ENCODE measurements at places on chromosomes 12 and 14.
A peak's percentile ranks its signal among the peaks of the same experiment; 100 is the strongest.

DNA sequence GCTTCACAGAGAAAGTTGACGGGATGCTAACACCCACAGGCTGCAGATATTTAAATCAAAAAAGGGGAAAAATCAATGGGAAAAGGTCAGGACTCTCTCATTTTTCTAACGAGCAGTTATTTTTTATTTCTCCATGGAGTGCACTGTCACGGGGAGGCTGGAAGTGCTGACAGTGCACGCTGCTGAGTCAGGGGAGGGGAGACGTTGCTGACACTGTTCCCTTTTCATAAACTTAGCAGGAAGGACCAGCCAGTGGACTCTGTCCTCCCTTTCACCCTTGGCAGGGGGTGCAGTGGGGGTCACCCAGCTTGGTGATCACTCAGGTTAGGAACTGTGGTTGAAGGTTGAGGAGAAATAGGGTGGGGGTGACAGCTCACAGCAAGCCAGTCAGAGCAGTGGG is 65.6 kb upstream of the FUT8 start:
- no peak for DNase-seq

DNA sequence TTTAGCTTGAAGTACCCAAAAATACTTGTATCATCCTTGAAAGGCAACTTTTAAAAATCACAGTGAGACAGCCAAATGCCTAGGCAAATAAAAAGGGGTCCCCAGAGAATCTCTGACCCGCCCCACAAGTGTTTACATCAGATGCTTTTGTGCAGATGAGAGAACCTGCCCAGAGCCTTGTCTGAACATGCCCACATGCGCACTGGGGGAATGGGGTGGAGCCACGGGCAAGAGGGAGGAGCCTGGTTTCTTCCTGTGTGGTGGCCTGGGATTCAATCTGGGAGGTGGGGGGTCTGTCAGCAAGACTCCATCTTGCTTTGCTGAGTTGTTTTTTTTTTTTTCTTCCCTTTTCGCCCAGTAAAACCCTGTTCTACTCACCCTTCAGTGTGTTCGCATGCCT is 381.7 kb upstream of the CCDC196 start:
- DNase-seq = no peak

DNA sequence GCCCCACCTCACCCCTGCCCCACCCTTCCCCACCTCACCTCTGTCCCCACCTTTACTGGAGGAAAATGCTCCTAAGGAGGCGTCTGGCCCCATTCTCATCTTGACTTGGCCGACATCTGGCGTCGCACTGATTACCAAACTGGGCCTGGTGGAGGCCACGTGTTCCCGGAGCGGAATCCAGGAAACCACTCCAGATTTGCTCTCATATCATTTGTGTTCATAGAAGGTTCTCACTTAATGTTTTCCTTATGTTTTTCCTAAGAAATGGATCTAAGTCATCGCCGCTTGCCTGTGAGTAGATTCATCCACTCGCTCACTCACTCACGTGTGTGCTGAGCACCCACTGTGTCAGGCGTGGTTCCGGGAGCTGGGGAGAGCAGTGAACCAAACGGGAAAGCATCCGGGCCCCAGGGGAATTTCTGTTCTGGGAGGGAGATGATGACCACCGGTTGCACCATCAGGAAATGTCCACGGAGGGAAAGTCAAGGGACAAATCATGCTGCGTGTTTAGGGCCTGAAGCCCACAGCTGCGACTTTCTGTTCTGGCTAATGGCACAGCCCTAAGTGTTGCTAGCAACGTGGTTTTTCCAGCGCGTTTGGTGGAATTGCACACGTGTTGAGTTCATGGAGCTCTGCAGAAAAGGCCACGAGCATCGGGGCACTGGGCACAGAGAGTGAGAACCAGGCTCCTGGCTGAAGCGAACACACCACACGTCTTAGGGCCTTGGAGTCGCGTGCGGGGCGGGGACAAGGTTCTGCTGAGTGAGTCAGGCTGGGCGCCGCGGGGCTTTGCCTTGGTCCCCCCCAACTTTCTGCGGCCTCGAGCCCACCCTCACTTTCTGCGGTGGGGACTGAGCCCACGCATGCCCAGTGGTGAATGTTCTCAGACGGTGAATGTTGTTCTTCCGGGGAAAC is 57.7 kb downstream of the ADGRD1 start:
- DNase-seq = peak; percentile 56

DNA sequence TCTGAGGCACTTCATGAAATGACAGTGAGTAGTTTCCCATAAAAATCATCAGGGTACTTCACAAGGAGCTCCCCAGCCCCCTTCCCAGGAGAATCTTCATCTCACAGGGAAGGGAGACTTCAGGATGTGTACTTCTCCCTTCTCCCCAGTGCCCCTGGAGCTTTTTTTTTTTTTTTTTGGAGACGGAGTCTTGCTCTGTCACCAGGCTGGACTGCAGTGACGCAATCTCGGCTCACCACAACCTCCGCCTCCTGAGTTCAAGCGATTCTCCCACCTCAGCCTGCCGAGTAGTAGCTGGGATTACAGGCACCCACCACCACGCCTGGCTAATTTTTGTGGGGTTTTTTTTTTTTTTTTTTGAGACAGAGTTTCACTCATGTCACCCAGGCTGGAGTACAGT is 10.4 kb downstream of the ITPK1 start:
- DNase-seq = peak; percentile 71

DNA sequence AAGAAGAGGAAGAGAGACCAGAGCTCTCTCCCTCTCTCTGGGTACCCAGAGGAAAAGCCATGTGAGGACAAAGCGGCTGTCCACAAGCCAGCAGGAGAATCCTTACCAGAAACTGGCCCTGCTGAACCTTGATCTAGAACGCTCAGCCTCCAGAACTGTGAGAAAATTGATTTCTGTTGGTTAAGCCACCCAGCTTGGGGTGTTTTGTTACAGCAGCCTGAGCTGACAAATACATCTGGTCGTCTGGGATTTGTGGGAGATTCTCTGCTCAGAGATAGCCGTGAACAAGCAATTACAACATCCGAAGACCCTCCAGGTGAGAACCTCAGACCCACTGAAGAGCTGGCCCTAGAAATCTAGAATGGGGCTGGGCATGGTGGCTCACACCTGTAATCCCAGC is 6.5 kb upstream of the PRIMA1 start:
- no peak for DNase-seq

GRCh38 chr14:52080808-52081755 is 12.2 kb upstream of the NID2 start:
- DNase-seq = peak; percentile 95

- no peak for DNase-seq
These were observed 151.3 kb downstream of the TTC7B start for GRCh38 chr14:90664911-90665310.

- no peak for DNase-seq
These were observed 5.4 kb upstream of the TUBA1C start for GRCh38 chr12:49259452-49259851.

DNA sequence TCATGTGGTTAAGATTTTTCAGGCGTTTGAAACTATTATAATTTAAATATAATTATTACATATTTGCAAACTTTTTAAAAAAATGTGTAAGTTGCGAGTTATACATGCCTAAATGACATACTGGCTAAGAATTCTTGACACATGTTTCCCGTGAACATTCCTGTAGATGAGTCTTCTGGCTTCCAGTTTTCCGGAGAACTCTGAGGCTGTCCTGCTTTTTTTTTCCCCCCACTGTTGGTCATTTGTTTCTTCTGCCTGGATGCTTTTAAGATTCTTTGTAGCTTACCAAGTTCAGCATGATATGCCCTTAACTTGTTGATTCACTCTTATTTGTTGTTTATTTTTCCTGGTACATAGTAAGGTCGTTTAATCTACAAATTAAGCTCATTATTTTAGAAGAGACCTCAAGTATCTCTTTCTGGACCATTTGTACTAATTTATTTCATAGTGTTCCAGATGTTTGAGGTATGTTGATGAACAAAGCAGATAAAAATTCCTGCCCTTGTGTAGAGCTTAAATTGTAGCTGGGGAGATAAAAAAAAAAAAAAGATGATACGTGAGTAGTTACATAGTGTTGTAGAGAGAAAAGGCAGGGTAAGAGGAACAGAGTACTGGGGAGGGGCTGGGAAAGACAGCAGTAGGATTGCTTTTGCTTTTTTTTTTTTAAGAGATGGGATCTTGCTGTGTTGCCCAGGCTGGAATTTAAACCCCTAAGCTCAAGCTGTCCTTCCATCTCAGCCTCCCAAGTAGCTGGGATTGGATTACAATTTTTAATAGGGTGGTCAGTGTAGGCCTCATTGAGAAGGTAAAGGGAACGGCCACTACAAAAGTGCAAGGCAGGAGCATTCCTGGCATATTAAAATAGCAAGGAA is 32.8 kb downstream of the ARHGAP5 start:
- peak; percentile 91 for DNase-seq

- DNase-seq = no peak
These were observed 58.0 kb upstream of the EVL start for GRCh38 chr14:100007254-100007653.

DNA sequence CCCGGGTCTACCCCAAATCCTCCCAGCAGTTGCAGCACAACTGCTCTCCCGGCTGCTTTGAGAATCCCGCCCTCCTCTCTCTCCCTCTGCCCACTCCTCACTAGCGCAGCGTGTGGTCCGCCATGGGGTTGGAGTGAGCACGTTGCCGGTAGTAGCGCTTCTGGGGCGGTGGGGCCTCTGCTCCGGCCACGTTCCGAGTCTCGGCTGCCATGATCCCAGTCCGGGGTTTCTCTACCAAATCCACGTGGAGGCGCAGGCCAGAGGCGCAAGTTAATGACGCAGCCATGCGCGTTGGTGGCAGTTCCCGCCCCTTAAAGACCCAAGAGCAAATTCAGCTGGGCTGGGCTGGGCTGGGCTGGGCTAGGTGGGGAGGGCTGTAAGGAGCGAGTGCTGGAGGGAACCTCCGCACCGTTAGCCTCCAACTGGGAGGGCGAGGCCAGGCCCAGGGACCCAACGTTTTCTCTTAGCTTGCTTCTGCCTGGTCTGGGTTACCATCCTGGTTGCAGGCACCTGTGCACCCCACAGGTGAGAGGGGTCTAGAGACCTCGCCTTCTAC is at the start of gene METTL1:
Gene METTL1 (minus strand): TSS at position 233 of the 556 bp plus-strand sequence. CDS start 22 bp downstream, at position 211.
- DNase-seq = peak; percentile 99

- no peak for DNase-seq
These were observed 1248.3 kb upstream of the USP15 start for GRCh38 chr12:61011767-61012423.

DNA sequence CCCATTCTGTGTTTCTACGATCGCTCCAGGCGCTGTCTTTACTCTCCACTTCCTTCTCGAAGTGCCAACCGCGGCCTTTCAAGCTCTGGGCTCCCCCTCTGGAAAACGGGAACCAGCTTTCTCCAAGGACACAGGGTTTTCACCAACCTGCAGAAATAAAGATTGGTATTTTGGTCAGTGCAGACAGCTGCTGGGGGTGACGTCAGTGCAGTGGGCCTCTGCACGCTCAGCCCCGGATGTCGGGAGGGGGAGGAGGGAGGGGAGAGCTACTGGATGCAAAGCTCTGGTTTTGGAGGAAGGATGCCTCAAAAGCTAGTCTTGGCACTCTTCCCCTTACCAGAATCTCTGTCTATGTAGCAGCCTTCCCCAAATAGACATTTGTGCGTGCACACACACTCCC is 19.9 kb downstream of the HRK start:
- peak; percentile 90 for DNase-seq

GRCh38 chr14:89641495-89642175 is 224.6 kb upstream of the FOXN3 start:
- no peak for DNase-seq

GRCh38 chr12:115572440-115572839 is 705.1 kb downstream of the MED13L start:
- DNase-seq = no peak

Measured in foreskin fibroblast (primary cell).